Fibroblast of skin of right biceps (primary cell): ENCODE measurements at places on chromosomes 7 and 10.

DNA sequence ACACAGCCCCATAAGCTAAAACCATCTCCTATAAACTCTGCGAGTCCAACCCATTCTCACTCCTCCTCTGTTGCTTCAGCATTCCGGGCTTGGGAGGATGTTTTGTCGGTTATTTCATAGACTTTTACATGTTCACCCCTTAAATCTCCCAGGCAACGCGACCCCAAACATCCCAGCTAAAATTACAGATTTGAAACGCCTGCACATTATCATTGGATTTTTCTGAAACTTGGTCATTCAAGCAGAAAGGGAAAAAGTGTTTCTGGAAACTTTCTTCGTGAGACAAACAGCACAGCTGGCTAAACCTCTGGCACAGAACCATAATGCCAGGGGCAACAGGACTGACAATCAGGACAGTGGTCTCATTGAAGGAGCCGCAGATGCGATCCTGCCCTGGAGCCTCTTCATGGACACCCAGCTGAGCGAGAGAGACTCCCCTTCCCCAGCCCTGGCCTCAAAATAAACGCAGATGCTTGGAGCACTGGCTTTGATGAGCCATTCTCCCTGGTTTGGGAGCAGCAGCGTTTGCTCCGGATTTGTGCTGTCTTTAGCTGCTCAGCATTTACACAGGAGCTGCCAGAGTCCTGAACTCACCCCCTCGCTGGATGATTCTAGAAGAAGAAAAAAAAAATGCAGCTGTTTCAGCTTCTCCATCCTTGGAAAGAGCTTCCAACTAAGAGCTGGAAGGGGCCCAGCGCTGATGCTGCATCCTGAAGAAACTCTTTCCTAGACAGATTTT, 30.1 kb downstream of the AFAP1L2 start:
- peak; percentile 14 for DNase-seq

DNA sequence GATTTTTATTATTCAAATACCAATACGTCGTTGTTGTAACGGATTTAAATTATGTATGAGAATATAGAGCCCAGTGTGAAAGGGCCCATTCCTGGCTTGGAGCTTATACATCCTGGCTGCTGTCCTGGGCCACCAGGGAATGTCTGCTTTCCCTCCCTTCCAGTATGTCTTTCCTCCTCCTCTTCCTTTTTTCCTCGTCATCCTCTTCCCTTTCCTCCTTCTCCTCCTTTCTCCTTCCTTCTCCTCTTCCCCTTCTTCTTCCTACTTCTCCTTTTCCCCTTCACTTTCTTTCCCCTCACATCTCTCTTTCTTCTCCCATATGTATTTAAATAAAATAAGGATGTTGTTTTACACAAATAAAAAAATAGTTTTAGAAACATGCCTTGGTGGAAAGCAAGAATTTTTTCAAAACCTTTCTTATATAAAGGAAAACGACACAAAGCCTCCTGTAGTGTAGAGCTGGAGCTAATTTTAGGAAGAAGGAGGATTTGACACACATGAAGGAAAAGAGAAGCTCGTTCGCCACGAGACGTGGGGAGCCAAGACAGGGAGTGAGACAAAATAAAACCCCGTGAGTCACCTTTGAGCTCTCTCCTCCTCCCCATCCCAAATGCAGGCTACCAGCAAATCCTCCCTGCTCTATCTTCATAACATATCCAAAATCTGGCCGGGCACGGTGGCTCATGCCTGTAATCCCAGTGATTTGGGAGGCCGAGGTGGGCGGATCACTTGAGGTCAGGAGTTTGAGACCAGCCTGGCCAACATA, 301.1 kb upstream of the LYZL1 start:
- no peak for DNase-seq

DNA sequence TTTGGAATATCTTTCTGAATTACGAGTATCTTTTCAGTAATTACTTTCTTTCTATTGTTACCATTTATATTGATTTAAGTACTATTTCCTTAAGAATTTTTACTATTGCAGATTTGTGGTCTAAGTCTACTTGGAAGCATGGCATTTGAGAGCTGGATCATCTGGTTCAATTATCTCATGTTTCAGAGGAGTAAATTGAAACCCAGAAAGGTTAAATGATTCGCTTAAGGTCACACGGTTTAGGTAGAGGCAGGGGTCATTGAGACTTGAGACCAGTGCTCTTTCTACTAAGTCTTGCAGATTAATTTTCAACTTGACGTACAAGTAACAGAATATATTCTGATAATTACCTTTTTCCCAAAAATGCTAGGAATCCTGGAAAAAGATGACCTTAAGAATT, 109.2 kb upstream of the GLCCI1 start:
- no peak for DNase-seq

DNA sequence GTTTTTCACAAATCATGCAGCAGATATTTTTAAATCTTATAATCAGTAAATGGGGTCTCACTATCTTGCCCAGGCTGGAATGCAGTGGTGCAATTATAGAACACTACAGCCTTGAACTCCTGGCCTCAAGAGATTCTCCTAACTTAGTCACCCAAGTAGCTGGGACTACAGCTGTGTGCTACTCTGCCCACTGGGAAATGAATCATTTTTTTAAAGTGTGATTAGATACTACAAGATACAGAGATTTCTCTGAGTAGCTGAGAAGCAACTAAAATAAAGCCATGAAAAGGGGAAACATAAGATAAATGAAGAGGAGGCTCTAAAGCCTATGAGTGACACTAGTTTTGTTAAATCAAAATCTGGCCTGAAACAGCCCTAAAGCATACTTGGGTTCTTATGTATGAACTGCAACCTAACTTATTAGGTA, 119.7 kb downstream of the JMJD1C start:
- DNase-seq, result peak; percentile 65

DNA sequence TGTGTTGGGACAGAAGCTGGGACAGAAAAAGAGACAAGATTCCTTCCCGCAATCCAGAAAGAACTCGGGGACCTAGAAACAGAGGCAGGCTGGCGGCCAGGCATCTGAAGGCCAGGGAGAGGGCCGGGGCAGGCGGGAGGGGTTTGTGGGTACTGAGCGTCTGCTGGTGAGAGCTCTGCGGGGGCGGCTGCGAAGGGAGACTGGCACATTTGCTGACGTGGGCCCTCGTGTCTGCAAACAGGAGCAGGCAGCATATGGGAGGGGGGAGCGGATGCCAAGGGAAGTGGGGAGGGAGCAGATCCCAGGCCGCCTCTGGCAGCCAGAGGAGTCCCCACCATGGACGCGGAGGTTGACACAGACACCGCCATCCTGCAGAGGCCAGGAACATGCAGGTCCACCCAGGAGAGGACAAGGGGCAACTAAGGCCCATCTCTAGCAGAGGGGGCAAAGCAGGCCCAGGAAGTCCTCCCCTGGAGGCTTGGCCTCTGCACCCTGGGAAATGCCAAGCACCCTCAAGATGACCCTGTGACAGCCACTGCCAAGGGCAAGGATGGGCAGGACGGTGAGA, 32.2 kb downstream of the KCNH2 start:
- no peak for DNase-seq

DNA sequence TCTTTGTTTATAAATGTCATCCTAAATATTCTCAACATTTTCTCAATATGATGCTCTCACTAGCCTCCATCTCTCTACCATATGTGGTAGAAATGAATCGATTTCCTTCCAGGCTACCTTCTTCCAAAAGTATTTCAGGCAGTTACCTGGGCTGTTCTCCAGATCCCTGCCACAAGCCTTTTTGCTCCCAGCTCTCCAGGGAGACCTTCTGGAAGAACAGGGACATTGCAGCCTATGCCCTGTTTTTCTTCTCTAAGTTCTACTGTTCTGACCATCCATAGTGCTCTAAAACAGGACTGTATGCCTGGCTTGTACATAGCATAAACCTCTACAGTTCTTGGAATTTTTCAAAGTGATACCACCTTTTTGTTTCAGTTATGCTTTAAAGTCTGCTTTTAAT, 552.8 kb downstream of the ANKRD7 start:
- DNase-seq, result no peak

GRCh38 chr7:1994931-1995330, 237.8 kb downstream of the MAD1L1 start:
- no peak for DNase-seq

DNA sequence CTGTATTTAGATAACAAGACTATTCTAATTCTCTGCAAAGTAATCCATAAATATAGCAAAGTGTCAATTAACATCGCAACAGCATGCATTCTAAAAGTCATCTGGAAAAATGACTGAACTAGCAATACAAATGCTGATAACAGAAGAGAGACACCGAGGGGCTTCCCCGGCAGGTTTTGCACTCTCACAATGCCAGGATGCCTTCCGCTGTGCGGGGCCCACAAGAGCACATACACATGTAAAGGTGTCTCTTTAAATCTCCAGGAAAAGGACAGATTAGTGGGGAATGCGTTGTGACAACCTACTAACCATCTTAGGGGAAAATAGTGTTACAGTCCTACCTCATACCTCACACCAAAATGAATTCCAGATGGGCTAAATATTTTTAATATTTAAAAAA, 86.9 kb downstream of the CXCL12 start:
- no peak for DNase-seq

DNA sequence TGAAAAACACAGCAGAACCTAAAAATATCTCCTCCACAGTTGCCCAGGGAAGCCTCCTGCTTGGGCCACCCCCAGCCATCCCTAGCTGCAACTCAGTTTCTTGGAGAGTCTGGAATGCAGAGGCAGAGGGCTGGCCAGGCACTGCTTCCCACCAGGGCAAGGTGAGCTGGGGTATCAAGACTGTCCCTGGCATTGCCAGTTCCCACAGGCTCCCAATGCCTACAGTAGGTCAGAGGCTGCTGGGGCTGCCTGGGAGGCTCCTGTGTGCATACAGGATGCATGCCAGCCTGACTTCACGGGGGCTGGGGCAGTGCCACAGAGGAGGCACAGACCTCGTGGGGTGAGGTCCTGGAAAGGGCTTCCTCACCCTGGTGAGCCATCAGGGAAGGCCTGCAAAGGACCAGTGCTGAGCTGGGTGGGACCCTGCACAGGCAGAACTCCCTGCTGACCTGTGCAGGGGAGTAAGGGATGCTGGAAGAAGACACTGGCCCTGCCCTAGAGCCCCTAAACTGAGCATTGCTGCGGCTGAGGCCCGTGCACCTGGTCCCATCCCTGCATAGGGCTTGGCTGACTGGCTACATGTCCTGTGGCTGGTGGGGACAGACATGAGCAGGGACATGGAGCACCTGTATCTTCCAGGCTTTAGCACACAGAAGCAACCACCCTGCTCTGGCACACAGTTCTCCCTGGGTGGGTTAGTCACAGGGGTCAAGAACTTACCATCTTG, 121.9 kb upstream of the RET start:
- no peak for DNase-seq

- DNase-seq, result no peak
Observed at GRCh38 chr10:1677307-1677939, 59.9 kb downstream of the ADARB2 start.

DNA sequence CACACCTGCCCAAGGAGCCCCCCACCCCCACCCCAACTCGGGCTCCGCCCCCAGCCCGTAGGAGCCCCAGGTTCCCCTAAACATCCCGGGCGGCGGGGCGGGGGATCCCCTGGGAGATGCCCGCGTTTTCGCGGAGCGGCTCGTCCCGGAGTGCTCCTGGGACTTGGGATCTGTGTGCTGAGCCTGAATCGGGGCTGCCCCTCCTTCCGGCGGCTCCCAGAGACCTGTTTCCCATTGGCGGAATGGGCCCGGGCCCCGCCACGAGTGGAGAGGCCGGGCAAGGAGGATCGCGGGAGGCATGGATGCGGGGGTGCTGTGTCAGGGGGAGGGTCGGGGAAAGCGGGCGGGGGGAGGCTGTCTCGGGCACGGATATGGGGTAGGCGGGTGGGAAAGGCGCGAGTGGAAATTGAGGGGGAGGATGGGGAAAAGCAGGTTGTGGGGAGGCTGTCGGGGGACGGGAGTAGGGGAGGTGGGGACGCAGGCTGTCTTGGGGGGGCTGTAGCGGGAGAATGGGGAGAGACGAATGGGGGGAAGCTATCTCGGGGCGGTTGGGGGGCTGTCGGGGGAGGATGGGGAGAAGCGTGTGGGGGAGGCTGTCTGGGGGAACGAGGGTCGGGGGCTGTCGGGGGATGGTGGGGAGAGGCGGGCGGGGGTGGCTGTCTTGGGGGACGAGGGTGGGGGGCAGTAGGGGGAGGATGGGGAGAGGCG, 572 bp upstream of the BHLHA15 start:
- DNase-seq, result no peak

DNA sequence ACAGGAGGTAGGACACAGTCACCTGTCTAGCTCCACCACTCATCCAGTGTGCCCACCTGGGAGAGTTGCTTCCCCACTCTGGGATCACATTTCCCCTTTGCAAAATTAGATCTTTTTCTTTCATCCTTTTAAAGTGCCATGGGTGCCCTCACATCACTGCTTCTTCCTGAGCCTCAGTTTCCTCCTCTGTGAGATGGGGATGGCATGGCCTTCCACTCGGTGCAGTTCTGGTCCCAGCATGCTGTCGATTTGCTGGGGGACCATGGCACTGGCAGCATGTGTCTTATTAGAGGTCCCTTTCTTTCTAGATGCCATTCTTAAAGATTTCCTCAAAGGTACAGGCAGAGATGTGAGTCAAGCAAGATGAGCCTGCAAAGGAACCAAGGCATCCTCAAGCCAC, 158.3 kb upstream of the ZMIZ1 start:
- DNase-seq, result no peak

DNA sequence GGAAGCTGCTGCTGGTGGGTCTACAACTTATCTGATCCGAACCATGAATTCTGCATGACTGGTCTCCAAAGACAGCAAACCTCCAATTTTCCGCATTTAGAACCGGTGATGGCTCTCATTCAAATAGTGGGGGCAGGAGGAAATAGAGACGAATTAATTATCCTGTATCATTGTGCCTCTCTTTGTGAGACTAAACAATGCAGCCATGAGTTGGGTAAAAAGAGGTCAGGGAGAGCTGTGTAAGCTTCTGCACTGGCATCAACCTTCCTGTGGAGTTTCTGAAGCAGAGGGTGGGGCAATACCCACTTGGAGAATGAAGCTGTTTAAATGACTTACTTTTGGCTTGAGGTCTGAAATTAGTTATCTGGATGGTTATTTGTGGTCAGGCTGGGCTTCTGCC, 266.4 kb downstream of the SORCS3 start:
- no peak for DNase-seq

DNA sequence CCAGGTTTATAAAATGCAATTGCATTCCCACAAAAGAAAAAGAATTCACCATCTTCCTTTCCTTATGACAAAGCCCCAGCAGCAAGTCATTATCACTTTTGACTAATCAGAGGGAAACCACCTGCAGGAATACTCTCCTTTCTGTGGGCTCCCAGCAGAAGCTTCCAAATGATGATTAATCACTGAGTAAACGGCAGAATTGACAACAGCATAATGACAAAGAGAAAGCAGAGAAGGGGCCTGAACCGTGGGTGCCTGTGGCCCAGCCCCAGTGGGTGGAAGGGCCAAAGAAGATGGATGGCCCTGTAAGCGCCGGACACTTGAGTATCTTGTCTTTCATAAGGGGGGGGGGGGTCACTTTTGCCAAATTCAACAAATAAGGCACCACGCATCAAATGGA, 152.4 kb upstream of the NRBF2 start:
- DNase-seq, result no peak

GRCh38 chr7:121714559-121715303, 158.2 kb upstream of the PTPRZ1 start:
- no peak for DNase-seq

DNA sequence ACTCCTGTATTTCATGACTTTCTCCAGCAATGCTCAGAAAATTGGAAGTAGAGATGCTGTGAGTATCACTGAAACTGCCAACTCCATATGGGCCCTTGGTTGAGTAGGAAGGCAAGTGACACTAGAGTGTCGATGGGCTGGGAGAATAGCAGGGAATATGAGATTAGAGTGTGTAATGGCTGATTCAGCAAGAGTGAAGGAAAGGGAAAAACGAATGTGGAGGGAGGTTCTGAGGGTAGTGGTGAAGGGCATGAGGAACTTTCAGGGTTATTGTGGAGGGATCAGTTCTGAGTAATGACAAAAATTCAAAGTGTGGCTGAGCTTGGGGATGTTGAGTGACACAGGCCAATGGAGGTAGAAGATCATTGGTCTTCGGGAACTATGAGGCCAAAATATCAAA, 49.0 kb upstream of the PCGF5 start:
- DNase-seq, result no peak
